ENCODE measurements at places on chromosomes 5 and 9. TPM values are rescaled to one million over a fixed set of nuclear protein-coding genes. Genes with fewer than 3 reads are reported as not detected.

Gene SLC45A2
- 0.65 TPM for polyA plus RNA-seq

Gene BNC2
- 5.3 TPM for polyA plus RNA-seq

Gene GFM2
- polyA plus RNA-seq, result 26.5 TPM

Gene WWC1
- 1.0 TPM for polyA plus RNA-seq

Gene STPG3
- not detected for polyA plus RNA-seq

Gene ADAMTS12
- 18.2 TPM for polyA plus RNA-seq

Gene ZDHHC21
- 11.6 TPM for polyA plus RNA-seq

Gene SLC4A9
- 0.18 TPM for polyA plus RNA-seq

Gene SLC25A2
- not detected for polyA plus RNA-seq

Gene SHISAL2B
- not detected for polyA plus RNA-seq

Gene CBY3
- 0.61 TPM for polyA plus RNA-seq

Gene PJA2
- polyA plus RNA-seq, result 110 TPM

Gene DCAF12
- 31.2 TPM for polyA plus RNA-seq

Gene AQP7
- 6.4 TPM for polyA plus RNA-seq

Gene HSPA9
- 138 TPM for polyA plus RNA-seq

Gene SLC6A7
- 0.22 TPM for polyA plus RNA-seq

Gene TLR4
- polyA plus RNA-seq, result 6.2 TPM
